ENCODE measurements at places on chromosomes 11 and 22.
A peak's percentile ranks its signal among the peaks of the same experiment; 100 is the strongest.

DNA sequence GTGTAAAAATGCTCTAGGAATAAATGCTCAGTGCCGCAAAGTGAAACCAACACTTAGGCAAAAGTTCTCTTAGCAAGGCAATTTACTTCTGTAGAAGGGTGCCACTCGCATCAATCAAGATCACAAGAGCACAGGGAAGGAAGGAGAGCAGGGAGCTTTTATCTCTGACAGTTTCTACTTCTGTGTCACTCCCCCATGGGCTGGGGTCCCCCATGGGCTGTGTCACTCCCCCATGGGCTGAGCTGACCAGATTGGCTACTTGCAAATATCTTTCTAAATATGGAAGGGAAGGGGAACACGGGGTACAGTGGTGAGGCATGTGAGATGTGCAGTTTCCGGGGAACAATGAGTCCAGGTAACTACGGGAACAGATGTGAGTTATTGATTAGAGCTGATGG is 397 bp downstream of the OR52N2 start:
- DNase-seq = no peak

DNA sequence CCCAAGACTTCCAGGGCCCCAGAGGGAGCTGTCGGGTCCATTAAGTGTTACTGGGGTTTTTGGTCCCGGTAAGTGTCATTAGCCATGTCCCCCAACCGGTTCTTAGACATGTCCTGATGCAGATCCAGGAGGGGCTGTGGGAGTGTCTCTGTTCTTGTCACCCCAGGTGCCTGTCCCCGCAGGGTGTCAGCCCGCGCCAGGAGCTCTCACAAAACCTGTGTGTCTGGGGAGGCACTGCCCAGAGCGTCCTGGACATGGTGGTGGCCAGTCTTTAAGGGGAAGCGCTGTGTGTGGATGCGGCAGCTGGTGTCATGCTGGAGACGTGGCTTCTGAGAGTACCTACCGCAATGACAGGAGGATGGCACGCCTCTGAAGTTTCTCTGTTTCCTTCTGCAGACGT is 12.5 kb upstream of the PARVG start:
- no peak for DNase-seq

DNA sequence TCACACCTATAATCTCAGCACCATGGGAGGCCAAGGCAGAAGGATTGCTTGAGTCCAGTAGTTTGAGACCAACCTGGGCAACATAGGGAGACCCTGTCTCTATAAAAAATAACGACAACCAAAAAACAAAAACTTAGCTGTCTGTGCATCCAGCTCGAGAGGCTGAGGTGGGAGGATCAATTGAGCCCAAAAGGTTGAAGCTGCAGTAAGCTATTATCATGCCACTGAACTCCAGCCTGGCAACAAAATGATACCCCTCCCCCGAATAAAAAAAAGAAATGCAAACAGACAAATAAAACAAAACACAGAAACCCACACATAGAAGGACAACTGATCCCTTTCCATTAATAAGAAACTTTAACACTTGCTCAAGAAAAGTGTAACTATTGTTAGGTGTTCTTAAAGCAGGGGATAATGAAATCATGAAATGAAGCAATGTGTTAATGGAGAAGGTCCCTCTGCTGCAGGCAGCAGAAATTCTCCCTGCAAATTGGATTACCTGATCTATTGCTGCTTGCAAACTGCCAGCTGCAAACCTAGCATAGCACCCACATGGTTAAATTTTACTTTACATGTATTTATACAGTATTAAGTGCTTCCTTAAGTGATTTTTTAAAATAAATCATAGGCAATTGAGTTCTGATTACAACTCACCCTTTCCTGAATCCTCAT is 226.3 kb downstream of the SBF2 start:
- no peak for DNase-seq

- DNase-seq = peak; percentile 8
Observed at GRCh38 chr11:113896156-113896879, 8.3 kb upstream of the HTR3B start.

DNA sequence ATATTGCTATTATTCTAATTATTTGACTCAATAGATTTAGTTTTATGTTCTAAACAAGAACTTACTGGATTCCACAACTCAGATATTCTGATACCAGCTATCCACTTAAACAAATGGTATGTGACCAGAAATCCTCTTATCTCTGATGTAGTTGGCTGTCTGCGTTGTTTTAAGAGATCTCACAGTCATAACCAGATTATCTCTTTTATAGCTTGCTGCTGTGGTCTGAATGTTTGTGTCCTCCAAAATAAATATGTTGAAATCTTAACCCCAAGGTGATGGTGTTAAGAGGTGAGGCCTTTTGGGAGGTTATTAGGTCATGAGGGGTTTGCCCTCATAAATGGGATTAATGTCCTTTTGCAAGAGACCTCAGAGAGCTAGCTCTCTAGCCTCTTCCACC is 12.7 kb downstream of the ANKRD42 start:
- no peak for DNase-seq

DNA sequence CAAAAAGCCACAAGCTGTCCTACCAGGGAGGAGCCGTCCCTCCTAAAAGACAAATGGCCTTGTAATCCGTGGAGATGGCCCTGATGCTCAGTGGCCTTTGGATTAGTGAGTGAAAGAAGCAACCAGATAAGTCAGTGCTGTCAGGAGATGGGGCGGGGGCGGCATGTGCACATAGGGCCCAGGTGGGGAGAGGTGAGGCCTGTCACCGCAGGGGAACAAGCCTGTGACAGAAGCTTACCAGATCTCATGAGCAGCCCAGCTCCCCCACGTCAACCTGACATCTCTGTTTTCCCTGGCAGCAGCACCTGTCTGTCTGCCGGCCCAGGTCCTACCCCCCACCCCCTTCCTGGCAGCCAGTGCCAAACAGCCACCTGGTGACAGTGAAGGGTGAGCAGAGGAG is 162.6 kb downstream of the BUD13 start:
- no peak for DNase-seq

GRCh38 chr11:32131321-32131720 is 40.4 kb downstream of the RCN1 start:
- DNase-seq = no peak

GRCh38 chr11:12430351-12430750 is 53.0 kb downstream of the PARVA start:
- DNase-seq = no peak

- no peak for DNase-seq
Observed at GRCh38 chr11:66891851-66892660, 35.2 kb downstream of the LRFN4 start.

- no peak for DNase-seq
Observed at GRCh38 chr11:70597751-70598625, 199.7 kb downstream of the CTTN start.

GRCh38 chr22:48975316-48975741 is 852.3 kb downstream of the BRD1 start:
- DNase-seq = no peak
